ENCODE measurements at places on chromosomes 4 and X.

DNA sequence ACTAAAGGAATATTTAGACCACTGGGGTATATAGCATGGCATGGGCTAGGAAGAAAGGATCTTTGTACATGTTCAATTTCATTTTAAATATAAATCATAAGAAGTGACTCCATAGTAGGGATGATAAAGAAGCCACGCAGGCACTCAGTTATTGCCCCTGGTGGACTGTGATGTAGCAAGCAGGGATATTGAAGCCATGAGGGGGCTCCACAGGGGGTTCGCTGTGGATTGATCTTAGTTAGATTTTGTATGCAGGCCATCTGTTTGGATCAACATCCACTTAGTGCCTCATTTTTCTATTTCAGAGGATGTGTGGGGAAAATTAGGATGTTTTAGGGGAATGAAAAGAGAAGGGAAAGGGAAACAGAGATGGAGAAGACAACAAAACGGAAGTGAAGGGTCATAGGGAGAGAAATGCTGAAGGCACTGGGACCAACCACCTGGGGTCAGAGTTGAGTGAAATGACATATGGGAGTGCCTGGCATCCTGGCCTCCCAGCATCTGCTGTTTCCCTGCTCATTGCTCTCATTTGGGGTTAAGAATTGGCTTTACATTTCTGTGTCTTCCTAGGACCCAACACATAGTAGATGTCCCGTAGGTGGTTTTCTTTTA, 11.2 kb upstream of the FREM3 start:
- no peak for DNase-seq

- DNase-seq = no peak
Observed at GRCh38 chr4:6367371-6367851, 97.8 kb downstream of the WFS1 start.

DNA sequence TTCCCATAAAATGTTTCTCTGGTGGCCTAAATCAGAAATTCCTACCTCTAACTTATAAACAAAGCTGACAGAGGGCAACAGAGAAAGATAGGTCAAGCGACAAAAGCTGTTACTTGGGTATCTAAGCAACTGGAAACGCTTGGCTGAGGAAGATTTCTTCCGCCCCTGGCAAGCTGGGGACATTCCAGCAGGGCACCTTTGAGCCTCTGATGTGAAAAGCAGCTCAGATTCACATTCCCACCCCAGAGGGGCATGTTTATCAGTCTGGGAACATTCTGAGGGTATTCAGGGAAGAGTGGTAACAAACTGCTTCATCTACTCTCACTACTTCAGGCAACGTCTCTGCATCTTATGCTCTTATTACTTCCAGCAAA, 3.5 kb upstream of the CDS1 start:
- DNase-seq = no peak

DNA sequence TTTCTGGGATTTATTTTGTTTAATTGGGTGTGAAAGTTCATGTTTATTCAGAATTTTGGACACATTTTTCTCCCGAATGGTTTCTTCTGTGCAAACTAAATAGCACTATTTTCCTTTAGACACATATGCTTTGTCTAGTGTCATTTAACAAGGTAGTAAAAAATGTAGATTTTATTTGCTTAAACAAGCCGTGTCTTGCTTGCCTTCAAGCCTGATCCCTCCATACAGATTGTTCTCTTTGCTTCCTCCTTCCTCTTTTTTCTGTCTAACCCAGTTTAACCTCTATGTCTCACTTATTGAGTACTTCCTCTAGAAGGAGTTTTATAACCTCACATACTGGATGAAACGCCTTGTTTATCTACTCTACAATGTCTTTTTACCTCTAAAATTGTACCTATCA, 211.8 kb downstream of the NPFFR2 start:
- no peak for DNase-seq

GRCh38 chr4:166003811-166004210, 130.8 kb downstream of the TLL1 start:
- DNase-seq = no peak

- no peak for DNase-seq
Observed at GRCh38 chrX:118189000-118189399, 72.4 kb upstream of the KLHL13 start.

- DNase-seq = no peak
Observed at GRCh38 chr4:102501447-102501696, 213 bp downstream of the NFKB1 start.

DNA sequence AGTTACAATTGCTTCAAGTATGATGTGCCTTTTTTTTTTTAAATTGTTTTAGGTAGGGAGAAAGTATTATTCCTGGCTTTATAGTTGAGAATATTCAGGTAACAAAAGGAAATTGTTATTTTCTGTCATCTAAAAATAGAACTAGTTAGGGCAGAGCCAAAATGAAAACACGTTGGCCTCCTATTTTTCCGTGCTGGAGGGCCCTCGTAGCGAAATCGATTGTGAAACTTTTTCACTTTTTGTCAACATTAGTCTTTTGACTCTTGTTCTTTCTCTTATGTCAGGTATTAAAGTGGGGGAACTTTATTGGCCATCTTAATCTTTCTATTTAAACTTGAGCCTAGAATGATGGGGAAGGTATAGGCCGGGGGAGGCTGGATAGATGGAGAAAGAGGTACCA, 104.9 kb downstream of the ARHGAP10 start:
- DNase-seq = no peak

DNA sequence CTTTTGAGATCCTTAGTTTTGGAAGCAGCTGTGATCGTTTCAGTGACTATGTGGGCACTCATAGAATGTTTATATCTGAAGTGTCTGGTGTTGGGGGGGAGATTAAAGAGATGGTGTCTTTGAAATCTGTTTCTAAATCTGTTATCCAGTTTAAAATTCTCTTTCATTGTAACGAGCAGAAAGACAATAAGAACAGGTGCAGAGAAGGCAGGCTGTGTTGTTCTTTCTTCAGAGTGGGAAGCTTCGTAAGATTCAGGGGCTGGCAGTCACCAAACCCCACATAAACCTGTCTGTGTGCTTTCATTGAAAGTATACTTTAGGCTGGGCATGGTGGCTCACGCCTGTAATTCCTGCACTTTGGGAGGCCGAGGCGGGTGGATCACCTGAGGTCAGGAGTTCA, 16.3 kb upstream of the DHRSX start:
- no peak for DNase-seq

- no peak for DNase-seq
Observed at GRCh38 chrX:1394731-1395501, 3.0 kb upstream of the SLC25A6 start.

Measured in activated naive CD4-positive, alpha-beta T cell treated with Interleukin-2 at 50 U/mL for 16 hours (primary cell).